LHCN-M2 (cell line): ENCODE measurements at places on chromosomes 2 and 18. TPM values are rescaled to one million over a fixed set of nuclear protein-coding genes. Genes with fewer than 3 reads are reported as not detected.
A peak's percentile ranks its signal among the peaks of the same experiment; 100 is the strongest.

DNA sequence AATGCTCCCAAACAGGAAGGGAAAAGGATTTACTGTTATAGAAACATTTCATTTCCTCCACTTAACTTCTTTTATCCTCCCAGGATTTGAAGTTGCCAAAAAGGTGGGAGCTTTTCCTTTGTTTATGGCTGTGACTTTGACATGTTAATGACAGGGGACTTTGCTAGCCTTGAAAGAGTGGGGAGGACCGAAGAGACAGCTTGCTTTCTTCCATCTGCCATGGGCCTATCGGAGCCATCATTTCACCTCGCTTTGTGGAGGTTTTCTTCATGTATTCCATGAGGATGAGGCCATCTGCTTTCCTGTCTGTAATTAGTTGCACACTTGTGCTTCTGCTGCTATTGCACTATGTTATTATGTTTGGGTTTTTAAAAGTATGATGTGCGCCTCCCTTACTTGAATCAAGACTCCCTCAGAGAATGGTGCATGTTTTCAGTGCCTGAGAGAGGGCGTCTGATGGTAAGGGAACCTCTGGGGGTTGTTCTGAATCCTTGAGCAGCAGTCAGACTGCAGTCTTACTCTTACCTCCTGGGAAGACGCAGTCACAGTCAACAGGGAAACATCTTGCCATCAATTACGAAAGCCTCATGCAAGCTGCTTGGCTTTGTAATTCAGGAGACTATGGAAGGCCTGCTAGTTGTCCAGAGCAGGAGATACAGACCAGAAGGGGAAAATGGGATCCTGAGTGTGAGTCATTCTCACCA, 173.3 kb upstream of the MGAT5 start:
- DNase-seq, result no peak

GRCh38 chr2:2569836-2570235, 238.8 kb upstream of the MYT1L start:
- no peak for DNase-seq

DNA sequence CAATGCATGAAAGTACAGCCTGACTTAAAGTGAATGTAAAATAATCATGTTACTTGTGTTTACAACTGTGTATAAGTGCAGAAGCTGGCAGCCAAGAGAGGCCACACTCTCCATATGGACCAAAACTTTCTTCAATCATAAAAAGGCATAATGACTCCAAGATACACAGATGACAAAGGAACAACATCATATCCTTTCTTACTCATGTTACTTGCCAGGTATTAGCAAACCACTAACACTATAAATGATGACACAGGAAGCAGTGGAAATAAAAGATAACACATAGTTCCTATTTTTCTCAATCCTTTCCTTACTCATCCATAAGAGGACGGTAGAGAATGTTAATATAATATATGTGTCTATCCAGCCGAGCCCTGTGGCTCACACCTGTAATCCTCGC, 400.0 kb upstream of the CDH2 start:
- no peak for DNase-seq

DNA sequence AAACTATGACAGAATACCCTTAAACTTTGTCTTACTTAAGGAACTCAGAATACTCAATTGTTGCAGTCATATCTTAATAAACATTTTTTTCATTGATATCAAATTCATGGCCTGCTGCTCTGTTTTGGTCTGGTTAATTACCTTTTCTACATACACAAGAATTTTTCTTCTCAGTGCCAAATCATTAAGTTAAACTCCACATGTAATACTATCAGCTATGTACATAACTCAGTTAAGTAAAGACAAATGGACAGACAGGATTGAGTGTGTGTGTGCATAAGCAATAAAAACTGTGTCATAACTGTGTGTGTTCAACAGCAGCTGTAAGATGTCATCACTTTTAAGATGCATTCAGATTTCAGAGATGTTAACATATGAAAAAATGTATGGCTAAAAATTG, 34.4 kb downstream of the VRK2 start:
- DNase-seq, result no peak

DNA sequence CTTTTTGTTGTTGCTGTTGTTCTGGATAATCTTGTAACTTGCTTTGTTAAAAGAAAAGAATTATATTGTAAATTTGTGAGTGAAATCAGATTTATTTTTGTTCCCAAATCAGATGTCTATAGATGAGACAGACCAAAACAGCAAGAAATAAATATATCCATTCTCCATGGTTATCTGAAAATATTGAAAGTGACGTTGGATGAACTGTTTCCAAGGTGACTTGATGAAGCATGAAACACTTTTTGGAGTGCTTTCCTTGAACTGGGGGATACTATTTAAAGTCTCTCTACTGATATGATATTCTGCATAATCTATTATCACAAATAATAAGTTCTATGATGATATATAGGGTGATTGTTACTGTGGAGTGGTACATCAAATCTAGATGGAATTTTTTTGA, 315.4 kb upstream of the THUMPD2 start:
- DNase-seq, result no peak

DNA sequence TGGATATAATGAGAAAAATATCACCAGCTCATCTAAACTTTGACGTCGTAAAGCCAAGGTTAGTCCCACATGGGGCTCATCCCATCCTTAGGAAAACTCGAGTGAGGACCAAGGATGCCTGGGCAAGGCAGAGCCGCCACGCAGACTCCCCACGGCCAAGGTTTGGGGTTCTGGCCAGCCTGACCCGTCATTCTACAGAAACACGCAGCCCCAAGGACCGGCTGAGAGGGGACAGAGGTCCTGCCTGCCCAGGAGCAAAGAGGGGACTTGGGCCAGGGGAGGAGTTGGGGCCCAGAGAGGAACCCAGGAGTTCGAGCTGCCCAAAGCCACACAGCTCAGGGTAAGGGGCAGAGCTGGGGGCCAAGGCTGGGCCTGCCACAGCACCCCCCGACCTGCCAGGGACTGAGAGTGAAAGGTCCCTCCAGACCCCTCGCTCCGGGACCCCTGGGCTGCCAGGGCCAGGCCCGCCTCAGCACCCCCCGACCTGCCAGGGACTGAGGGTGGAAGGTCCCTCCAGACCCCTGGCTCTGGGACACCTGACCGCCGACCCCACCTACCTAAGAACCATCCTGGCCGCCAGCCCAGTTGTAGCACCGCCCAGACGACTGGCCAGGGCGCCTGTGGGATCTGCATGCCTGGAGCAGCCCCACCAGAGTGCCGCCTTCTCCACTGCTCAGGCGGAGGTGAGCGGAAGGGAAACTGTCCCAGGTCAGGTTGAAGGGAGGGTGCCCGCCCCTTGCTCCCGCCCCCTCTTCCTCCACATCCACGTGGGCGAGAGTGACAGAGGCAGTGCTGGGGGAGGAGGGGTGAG, at the start of gene PDCD1:
Gene PDCD1 (minus strand): TSS at position 689 of the 811 bp plus-strand sequence. CDS start 56 bp downstream, at position 633.
- DNase-seq, result no peak

GRCh38 chr18:3104190-3105054, 91.5 kb upstream of the LPIN2 start:
- DNase-seq, result peak; percentile 41

GRCh38 chr2:230690439-230690838, 22.2 kb upstream of the CAB39 start:
- DNase-seq, result no peak

- peak; percentile 85 for DNase-seq
Measured at GRCh38 chr2:30113617-30114293, 33.1 kb upstream of the YPEL5 start.

FBLN7 gene
- 4.4 and 5.1 TPM in 2 replicates for total RNA-seq

PCARE gene
- not detected in 2 replicates for total RNA-seq

PAIP2B gene
- 0.06 and 0.17 TPM in 2 replicates for total RNA-seq

SCYGR4 gene
- not detected in 2 replicates for total RNA-seq
